Hematopoietic multipotent progenitor cell treated with erythropoietin and hydrocortisone succinate and interleukin-3 and kit ligand, for 6 days (in vitro differentiated cells): ENCODE measurements at places on chromosomes 7 and 10.

DNA sequence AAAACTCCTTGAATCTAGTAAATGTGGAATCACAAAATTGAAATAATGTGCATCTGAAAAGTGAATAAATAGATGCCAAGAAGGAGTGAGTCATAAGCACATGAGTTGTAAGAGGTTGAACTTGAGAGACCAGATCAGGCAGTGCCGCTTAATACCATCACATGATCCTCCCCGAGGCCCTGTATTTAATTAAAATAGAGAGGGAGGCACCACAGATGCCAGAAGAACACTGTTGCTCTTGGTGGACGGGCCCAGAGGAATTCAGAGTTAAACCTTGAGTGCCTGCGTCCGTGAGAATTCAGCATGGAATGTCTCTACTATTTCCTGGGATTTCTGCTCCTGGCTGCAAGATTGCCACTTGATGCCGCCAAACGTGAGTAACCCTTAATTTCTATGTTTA lies at the start of gene GPNMB:
TSS of gene GPNMB (plus strand) at position 221 of the 400 bp plus-strand sequence. CDS start at position 304, 83 bp downstream.
- DNase-seq = no peak

DNA sequence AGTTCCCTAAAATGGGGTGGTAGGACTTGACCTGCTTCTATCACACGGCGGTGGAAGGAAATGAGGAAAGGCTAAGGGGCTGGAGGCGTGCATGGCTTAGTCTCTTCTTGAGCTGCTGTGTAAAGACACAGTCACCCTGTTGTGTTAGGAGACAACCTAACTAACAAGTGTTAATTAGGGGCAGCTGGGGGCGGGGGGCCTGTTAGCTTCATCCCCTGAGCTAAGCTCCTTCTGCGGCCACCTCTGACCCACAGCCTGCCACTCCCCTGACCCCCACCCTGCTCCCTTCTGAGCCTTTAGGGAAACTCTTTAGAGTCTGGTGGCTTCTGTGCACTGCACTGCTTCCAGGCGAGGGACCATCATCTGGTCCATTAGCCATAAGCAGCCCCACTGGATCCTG lies 28.0 kb downstream of the COL17A1 start:
- DNase-seq = no peak

- no peak for DNase-seq
Observed at GRCh38 chr10:28730031-28730778, 52.9 kb downstream of the BAMBI start.

DNA sequence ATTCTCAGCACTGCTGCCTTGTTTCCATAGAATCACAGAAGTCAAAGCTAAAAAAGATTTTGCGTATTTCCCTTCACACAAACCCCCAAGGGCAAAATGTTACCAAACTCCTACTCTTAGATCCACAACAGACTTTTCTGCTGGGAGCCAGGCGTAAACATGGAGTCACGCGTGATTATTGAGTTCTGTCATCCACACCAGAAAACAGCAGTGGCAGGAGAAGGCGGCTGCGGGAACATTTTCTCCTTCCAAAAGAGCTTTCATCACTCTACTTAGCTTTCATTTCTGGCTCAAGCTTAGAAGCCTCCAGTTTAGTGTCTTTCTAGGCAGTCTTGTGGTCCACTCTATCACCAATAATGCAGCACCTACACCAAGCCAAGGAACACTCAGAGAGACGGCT lies 712.9 kb upstream of the NRP1 start:
- DNase-seq = no peak

DNA sequence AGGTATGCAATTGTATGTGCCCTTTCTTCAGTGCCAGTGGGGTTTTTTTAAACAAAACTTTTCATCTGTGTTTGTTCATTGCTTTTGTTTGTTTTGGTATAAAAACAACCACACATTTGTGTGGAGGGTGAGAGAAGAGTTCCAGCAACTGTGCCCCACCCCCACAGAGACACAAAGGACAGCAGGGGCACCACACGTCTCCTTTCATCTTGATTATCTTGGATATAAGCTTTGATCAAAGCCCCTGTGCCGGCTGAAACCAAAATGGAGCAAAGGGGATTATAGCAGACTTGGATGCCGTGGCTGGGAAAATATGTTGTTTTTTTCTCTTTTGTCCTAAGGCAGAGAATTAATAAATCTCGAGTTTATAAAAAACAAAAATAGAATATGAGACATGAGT lies 111.8 kb upstream of the RSU1 start:
- DNase-seq = no peak

GRCh38 chr10:74675484-74675883 lies 150.9 kb upstream of the KAT6B start:
- no peak for DNase-seq

- DNase-seq = no peak
Observed at GRCh38 chr10:507355-507699, 182.1 kb downstream of the DIP2C start.

GRCh38 chr7:47622586-47622945 lies 40.7 kb upstream of the TNS3 start:
- no peak for DNase-seq

- DNase-seq = no peak
Observed at GRCh38 chr10:13503745-13504463, 24.9 kb downstream of the BEND7 start.

GRCh38 chr7:45292481-45292880 lies 134.9 kb downstream of the RAMP3 start:
- DNase-seq = no peak

- DNase-seq = no peak
Observed at GRCh38 chr7:107951896-107952295, 51.1 kb downstream of the LAMB1 start.

DNA sequence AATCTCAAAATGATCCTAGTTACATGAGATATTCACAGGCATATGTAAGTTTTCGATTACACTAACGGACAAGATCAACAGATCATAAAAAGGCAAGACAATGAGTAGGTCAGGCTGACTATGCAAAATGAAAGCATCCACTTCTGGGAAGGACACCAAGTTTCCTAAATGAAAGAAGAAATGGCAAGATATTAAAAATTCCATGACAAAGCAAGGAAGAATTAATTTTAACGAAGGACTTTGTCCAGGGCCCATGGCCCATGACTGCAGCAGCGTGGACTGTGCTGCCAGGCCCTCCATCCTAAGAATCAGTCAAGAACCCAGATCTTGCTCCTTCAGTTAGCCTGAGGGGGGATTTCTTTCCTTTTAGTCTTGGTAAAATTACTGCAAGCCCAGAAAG lies 182.4 kb upstream of the FRMD4A start:
- no peak for DNase-seq

DNA sequence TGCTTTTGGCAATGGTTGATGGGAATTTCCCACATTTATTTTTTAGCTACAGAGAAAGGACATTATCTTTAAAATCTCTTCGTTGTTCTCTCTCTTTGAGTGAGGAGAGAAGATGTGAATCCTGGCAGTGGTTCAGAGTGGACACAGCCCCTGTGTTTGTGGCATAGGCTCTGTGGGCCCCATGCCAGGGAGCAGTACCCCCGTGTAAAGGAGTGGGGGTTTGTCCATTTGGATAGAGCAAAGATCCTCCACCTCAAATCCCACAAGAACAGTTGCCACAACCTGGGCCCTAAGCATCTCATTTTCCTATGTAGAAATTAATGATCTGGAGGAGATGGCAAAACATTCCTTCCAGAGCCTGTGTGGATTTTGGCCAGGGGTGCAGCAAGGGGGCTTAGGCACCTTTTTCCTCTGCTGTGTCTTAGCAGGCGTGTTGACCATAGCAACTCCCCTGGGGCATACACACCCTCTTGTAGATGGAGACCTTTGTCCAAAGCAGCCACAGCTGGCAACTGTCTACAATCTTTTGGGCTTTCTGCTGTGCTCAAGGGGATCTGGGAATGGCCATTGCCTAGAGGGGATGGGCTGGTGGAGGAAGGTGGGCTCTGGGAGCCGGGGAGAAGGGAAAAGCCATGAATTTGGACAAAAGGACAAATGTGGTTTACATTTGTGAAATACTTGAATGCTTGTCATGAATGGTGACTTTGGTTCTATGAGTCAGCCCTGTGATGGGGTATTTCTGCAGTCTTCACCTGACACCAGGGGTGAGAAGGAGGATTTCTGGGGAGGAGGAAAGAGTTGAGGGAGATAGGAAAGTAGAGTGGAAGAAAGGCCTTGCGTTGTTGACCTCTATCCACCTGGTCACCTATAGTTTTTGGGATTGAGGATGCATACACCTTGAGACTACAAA lies 92.0 kb downstream of the TCF7L2 start:
- DNase-seq = no peak

- DNase-seq = peak; percentile 16
Observed at GRCh38 chr10:28478646-28479045, 54.3 kb upstream of the WAC start.

DNA sequence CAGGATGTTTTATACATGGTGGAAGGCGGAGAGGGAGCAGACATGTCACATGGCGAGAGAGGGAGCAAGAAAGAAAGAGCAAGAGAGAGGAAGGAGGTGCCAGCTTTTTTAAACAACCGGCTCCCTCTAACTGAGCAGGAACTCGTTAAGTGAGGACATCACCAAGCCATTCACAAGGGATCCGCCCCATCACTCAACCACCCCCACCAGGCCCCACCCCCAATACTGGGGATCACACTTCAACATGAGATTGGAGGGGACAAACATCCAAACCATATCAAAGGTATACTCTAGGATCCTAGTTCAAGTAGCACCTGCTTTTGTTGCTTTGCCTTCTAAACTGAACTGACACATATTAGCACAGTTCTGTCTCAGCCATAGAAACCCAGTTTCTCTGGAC lies 141.9 kb upstream of the KLF14 start:
- DNase-seq = no peak

- no peak for DNase-seq
Observed at GRCh38 chr10:133283931-133284330, 7.3 kb upstream of the ADAM8 start.

- no peak for DNase-seq
Observed at GRCh38 chr10:116132780-116133399, 140.1 kb downstream of the GFRA1 start.

DNA sequence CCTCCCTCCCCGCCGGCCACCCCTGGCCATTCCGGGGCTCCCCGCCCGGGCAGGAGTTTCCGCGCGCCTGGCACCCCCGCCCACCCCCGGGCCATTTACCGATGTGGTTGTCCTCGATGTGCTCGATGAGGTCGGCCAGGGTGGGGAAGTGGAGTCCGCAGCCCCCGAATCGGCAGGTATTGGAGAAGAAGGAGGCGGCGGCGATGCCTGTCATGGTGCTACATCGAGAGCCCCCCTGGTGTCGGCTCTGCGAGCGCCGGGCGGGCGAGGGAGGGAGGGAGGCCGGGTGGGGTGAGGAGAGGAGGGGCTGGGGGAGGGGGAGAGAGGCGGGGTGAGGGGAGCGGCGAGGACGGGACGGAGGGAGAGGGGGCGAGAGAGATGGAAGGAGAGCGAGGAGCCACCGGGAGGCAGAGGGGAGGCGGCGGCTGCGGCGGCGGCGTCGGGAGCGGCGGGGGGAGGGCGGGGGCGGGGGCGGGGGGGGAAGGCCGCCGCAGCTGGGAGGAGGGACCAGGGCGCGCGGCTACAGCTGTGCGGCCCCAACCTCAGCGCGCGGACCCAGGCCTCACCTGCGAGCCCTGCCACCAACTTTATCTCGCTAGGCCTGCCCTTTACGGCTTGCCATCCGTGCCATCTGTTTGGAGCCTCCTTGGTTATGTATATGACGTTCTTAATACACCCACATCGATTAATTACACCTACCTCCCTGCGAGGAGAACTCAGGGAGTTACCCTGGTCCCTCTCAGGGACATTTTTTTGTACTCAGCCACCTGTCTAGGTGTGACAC lies at the start of gene JAZF1:
TSS of gene JAZF1 (minus strand) at position 432 of the 784 bp plus-strand sequence.
- peak; percentile 76 for DNase-seq

DNA sequence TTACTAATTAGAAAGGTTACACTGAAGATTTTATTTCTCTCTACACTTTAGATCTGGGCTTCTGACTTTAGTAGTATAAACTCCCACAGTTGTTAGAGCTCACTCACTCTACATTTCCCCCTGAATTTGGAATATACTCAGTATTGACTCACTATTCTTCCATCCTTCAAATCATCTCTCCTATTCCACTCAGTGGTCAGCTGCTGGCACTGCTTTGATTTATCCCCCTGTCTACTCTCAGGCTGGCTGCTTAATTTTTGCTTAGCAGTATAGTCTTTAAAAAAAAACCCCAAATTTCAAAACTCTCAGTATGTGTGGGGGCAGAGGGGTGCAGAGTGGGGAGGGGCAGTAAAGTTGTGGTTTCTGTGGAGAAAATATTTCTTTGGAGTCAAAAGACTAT lies 68.9 kb downstream of the CDK6 start:
- DNase-seq = no peak

DNA sequence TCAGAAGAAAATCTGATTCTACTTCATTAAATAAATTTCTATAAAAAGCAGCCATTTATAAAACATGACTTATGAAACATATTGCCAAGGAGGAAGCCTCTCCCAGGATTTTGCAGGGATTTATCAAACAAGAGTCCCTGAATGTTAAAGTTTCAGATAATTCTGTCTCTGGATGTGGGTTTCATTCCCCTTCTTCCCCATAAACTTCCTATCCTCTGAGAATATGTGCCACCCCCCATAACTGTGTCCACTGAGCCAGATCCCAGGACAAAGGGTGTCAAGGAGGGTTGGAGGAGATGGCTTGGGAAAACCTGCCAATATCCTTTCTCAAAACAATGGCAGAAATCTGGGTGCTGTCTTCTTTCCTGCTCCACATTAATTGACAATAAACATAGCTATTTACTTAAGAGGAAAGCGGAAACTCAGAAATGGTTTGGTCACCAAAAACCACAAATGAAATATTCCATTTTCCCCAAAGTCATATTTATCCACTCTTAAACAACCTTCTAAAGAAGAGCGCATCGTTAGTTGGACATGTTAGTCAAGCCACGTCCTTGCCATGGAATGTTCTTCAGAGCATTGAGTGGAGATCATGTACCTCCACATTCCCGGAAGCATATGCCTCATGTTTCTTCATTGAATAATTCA lies 54.3 kb upstream of the AKR1E2 start:
- DNase-seq = no peak

GRCh38 chr10:100707261-100707848 lies 38.0 kb upstream of the PAX2 start:
- no peak for DNase-seq

DNA sequence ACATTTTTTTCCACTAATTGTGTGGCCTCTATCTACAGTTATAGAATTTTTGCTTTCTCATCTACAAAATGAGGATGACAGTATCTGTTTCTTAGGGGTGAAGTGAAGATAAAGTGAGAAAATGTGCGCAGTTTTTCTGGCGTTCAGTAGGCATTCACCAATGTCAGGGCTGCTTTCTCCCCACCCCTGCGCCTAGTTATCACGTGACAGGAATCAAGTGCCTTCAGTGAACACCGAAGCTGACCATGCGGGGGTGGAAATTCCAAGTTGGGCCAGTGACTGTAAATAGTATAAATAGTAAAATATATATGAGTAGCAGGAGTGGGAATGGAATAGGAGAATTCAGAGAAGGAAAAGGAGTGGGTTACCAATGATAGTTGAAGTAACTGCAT lies 77.4 kb downstream of the TAF3 start:
- DNase-seq = no peak
